ENCODE measurements at places on chromosomes 11 and 22. TPM values are rescaled to one million over a fixed set of nuclear protein-coding genes. Genes with fewer than 3 reads are reported as not detected.

GRCh38 chr11:2202900-2203439 lies 31.4 kb upstream of the TH start:
- DNase-seq, result no peak

DNA sequence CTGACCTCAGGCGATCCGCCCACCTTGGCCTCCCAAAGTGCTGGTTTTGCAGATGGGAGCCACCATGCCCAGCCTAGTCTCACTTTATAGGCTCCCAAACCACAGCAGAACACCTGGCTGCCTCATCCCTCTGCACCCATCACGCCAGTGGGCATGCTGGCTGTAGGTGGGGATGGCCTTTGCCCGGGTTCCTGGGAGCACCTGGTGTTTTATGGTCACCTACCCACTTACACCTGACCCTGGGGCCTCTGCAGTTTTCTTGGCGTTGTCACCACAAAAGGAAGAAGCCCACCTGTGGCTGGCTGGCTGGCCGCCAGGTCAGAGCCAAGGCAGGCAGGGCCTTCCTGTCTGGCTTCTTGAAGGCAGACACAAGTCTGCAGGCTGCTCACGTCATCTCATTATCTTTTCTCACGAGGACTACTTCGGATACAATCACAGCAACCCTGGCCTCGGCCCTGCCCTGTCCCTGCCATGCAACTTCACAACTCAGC lies 8.2 kb downstream of the RRP7A start:
- DNase-seq, result no peak

- DNase-seq, result no peak
Measured at GRCh38 chr22:28728002-28728401, 13.6 kb downstream of the CHEK2 start.

The RELA gene
- total RNA-seq, result 118 TPM

- DNase-seq, result no peak
Measured at GRCh38 chr11:30453705-30454104, 130.8 kb downstream of the ARL14EP start.

The LIF gene
- 16.6 TPM for total RNA-seq

DNA sequence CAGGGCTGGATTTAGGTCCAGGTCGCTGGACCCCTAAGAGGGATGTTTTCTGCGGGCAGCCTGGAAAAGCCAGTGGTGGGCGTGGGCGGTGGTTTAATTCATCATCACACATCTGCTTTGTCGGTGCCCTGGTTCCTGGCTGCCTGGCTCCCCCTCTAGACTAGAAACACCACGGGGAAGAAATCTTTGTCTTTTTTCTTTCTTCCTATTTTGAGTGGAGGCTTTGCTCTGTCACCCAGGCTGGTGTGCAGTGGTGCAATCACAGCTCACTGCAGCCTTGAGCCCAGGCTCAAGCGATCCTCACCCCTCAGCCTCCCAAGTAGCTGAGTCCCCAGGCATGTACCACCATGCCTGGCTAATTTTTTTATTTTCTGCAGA lies 86.6 kb upstream of the LINC01488 start:
- no peak for DNase-seq

DNA sequence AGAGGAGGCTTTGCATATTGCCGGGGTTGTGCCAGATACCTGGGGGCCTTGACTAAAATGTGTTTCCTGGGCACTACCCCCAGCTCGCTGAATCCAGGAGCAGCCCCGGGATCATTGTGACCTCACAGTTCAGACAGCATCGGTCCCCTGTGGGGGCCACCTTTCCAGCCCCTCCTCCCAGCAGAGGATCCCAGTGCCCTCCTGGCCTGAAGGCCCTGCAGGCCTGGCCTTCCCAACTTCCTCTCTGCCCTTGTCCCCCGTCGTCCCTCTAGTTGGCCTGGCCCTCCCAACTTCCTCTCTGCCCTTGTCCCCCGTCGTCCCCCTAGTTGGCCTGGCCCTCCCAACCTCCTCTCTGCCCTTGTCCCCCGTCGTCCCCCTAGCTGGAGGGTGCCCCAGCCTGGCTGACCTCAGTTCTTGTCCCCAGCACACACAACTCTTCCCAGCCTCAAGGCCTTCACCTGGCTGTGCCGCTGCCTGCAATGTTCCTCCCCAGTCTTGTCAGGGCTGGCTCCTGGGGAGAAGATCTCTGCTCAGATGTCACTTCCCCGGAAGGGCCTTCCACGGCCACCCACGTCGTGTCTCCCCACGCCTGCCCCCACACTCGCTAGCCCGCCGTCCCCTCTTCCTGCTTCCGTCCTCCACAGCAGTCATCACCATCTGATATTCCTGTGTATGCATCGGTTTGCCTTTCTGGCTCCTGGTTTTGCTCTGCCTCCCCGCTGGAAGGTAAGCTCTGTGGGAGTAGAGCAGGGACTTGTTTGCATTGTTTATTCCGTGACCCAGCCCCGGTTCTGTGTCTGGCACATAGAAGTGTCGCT lies 12.6 kb upstream of the ANO1 start:
- DNase-seq, result no peak

The RFPL1 gene
- total RNA-seq, result not detected

- no peak for DNase-seq
Measured at GRCh38 chr22:47245786-47246185, 483.3 kb downstream of the TBC1D22A start.

The OR51A7 gene
- total RNA-seq, result not detected

The WBP2NL gene
- 0.97 TPM for total RNA-seq

The OR52H1 gene
- not detected for total RNA-seq

DNA sequence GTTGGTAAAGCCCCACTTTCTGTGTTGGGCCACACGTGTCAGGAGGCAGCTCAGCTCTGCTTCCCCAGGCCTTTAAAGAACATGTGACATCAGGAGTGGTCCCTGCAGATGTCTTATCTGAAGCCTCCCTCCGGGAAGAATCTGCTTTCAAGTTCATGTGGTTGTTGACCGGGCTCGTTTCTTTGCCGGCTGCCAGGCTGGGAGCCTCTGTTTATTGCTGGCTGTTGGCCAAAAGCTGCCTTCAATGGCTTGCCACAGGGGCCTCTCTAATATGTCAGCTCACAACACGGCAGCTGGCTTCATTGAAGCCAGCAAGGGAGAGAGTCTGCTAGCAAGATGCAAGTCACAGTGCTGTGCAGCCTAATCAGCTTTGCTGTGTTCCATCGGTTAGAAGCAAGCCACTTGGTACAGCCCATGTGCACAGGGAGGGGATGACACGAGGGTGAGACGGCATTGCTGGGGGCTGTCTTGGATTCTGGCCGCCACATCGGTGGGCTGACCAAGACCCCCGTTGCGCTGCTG lies 14.6 kb downstream of the MRGPRF start:
- DNase-seq, result no peak

- no peak for DNase-seq
Measured at GRCh38 chr11:60852117-60852981, 3.4 kb downstream of the PTGDR2 start.

The PSMD13 gene
- total RNA-seq, result 182 TPM

The AGBL2 gene
- total RNA-seq, result not detected

GRCh38 chr22:38403812-38404211 lies 51.2 kb downstream of the KCNJ4 start:
- no peak for DNase-seq

DNA sequence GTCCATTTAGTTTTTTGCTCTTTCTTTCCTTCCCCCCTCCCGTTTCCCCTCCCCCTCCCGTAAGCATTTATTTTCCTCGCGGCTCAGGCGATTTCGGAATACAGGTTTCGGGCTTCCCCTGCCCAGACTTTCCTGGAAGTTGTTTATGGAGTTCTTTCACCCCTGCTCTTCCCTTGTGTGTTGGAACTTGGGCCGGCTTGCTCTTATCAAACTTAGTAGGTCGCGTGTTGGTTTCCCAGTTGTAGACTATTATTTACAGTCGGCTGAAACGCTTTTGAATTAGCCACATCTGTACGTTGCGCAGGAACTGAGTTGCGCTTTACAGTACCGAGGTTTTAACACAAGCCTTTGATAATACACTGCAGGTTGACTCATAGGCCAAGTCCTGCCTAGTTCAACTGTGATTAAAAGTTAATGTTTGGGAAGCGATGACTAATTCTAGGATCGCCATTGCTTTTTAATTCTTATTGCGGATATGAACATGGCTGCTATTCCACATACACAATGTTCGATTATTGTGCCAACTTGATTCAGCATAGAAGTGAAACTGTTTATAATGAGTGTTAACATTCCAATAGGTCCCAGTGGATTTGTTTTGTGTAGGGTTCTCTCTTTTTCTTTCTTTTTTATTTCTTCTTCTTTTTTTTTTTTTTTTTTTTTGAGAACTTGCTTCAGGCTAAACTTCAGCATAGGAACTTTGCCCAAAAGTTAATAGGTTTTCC lies 1.7 kb downstream of the YAP1 start:
- DNase-seq, result peak; percentile 85

DNA sequence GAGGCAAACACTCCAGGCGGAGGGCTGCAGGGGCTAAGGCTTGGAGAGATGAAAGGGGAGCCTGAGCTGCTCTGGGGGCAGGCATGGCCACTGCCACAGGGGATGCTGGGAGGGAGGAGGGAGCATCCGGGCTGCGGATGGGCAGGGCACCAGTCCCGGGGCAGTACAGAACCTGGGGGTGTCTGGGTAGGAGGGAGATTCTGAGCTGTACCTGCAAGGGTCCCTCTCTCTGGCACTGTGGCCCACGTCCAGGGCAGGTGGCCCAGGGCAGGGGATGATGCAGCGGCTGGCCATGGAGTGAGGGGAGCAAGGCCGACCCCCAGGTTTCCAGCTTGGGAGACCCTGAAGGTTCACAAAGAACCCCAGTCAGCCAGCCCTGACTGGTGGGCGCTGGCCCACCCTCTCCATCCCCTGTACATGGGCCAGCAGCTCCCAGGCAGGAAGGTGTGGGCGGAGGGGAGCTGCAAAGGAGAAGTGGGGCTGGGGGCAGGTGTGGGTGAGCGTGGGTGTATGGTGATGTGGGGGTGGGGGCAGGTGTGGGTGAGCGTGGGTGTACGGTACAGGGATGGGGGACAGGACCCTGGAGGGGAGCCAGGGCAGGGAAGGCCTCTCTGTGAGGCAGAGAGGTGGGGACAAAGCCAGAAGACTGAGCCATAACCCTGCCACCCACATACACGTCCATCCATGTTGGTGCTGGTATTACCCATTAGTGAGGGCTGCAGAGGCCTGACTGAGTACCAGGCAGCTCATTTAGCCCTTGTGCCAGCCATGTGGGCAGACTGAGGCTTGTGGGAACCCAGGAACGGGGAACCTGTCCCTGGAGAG lies 2.2 kb upstream of the TNFRSF13C start:
- DNase-seq, result no peak

DNA sequence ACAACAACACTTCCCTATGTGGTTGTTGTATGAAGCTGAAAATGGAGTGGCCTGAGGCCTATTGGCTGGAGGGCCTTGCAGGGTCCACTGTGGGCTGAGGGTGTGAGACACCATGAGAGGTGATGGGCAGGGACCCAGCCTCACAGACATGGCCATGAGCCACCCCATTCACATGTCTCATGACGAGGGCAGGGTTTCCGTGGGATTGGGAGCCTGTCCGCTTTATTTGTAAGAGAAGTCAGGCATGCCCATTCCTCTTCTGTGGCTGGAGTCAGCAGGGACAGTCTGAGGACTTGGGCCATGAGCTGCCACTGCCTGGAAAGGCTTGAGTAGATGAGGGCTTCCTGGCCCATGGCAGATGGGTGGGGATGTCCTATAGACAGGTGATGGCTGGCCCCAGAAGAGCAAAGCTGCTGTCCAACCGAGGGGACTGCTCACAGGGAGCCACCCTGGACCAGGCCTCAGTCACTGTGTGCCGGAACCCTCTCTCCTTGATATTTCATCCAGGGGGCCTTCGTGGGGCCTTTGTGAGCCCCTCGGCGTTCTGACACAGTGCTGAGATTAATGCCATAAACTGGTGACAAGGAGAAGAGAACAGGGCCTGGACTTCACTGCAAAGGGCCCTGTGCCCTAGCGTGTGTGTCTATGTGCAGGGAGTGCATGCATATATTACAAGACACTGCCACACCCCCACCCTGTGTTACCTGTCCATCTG lies 971.9 kb downstream of the BRD1 start:
- DNase-seq, result no peak

- DNase-seq, result no peak
Measured at GRCh38 chr11:3215346-3216026, 3.1 kb downstream of the MRGPRG start.

The NARS2 gene
- total RNA-seq, result 9.1 TPM

GRCh38 chr11:67731583-67731982 lies 57.2 kb upstream of the ALDH3B2 start:
- no peak for DNase-seq

- no peak for DNase-seq
Measured at GRCh38 chr22:19704355-19705015, 9.8 kb upstream of the SEPTIN5 start.

DNA sequence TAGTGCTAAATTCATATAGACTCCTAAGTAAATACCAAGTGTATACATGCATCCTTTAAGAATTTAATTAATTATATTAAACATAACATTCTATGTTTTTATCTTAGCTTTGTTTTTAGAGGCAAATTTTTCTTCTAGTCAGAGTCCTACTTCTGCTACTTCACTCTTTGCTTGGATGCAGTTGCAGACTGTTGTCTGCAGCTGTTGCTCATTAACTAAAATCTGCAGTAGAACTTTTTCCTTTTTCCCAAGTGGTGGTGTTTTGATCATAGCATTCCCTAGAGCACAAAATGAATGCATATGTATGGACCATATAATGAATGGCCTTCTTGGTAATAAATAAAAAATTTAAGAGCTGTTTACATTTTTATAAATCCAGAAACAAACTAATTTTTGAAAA lies 198.3 kb downstream of the CASP12 start:
- DNase-seq, result no peak

DNA sequence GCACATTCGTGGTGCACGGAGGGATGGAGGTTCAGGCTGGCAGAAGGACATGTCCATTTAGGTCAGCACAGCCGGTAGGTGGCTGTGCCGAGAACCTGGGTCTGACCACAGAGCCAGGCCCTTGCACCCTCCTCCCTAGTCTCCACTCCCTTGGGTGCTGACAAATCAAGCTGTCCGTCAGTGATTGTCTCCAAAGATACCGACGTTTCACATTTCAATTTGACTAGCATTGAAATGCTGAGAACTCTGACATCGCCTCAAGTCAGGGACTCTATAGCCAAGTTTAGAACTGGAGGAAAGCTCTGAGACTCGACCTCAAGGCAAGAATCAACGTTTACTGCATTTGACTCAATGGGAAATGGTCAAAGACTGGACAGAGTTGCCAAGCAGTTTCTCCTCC lies 1321.1 kb downstream of the TBC1D22A start:
- no peak for DNase-seq

DNA sequence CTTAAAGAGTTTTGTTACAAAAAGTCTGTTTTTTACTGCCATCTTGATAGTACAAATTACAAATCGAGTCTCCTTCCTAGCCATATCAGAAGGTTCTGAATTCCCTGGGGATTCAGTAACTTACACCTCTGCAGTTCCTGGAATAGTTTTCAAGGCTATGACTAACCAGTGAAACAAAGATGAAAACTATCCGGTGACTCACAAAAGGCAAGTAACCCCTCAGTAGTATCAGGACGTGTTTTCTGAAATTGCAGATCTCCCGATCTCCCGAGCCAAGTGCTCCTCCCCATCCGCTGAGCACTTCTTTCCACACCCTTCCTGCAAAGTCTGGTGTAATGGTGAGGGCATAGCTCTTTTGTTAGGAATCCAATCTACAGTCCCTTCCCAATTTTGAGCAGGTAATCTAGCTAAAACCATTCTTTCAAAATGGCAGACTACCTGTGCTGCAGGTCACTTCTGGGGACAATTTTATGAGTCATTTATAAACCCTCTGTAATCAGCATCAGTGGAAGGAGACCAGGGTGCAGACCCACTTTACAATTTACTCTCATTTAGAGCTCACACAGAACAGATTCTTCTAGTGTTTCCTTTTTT lies 7.7 kb downstream of the E2F8 start:
- DNase-seq, result peak; percentile 75

GRCh38 chr11:5929571-5930368 lies 12.3 kb upstream of the OR56A3 start:
- DNase-seq, result no peak

The APOL3 gene
- 80.5 TPM for total RNA-seq

- DNase-seq, result no peak
Measured at GRCh38 chr11:10878408-10879214, 20.8 kb upstream of the ZBED5 start.

The TRIM48 gene
- total RNA-seq, result not detected

All from glomerular endothelial cell (primary cell).